ENCODE measurements at places on chromosomes 2 and 18.

GRCh38 chr2:221883976-221884375, 311.9 kb upstream of the EPHA4 start:
- DNase-seq: no peak

DNA sequence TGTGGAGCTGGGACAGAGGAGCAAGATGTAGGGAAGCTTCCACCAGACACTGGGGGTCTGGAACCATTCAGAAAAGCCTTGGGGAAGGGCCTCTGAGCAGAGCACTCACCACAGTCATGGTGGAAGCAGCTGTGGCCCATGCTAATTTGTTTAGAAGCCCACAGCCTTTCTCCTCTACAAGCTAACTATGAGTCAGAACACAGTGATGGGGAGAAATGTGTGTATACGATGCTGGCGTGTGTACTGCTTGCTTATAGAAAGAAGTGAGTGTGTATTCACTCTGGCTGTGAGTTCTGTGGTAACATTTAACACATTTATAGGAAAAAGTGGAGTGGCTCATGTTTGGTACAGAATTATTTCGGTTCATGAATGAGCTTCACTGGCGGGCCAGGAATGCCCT, 157.0 kb upstream of the ACAA2 start:
- no peak for DNase-seq

DNA sequence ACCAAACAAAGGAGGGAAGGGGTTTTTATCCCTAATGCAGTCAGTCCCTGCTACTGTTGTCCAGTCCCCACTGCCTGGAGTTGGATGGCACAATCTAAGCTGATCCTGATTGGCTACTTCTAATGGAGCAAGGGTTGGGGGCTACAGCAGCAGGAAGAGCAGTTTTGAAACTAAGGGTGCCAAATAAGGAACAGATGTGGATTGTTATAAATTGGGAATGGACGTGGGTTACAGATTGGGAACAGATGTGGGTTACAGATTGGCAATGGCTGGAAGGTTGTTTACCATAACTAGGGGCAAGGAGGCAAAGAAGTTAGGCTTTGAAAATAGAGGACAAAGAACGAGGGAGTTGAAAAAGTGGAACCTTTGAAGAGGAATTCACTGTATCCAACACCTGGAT, 16.0 kb upstream of the PROM2 start:
- no peak for DNase-seq

GRCh38 chr18:12843420-12844350, 40.4 kb downstream of the PTPN2 start:
- DNase-seq: no peak

GRCh38 chr2:25226827-25227226, 58.4 kb upstream of the POMC start:
- DNase-seq: no peak

GRCh38 chr2:188852772-188853171, 121.4 kb upstream of the COL3A1 start:
- DNase-seq: no peak

DNA sequence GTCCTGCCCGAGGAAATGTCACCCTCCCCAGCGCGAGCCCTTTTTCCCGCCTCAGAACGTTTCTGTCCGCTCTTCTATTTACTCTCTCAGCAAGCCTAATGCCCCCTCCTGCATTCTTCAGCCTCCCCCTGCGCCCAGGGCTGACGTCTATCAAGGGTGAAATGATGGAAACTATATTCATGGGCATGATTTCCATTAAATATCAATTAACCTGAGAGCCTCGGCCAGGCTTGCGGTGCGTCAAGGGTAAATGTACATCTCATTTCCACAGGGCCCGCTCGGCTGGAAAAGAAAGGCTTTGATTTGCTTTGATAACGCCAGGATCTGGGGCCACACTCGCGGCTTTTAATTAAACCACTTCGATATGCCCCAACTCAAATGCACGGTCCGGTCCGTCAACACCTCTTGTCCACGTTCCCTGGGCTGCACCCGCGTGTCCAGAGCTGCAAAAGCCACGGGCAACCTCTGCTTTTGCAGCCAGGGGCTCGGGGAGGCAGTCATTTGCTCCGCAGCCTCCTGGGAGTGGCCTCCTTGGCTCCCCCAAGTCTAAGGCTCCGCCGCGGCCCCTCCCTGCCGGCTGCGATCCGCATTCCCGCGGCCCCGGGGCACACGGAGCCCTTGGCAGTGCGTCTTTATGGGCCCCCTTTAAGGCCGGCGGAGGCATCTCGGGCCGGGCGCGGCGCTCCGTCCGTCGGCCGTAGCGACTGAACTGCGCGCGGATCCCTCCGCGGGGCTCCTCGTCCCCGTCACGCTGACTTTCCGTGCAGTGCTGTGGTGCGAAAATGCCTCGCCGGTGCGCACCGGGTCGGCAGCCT, at the start of gene HOXD8:
Gene HOXD8, plus strand, starts transcription at position 724 of the 815 bp plus-strand sequence. CDS start 662 bp downstream, outside the sequence.
- peak; percentile 80 for DNase-seq

DNA sequence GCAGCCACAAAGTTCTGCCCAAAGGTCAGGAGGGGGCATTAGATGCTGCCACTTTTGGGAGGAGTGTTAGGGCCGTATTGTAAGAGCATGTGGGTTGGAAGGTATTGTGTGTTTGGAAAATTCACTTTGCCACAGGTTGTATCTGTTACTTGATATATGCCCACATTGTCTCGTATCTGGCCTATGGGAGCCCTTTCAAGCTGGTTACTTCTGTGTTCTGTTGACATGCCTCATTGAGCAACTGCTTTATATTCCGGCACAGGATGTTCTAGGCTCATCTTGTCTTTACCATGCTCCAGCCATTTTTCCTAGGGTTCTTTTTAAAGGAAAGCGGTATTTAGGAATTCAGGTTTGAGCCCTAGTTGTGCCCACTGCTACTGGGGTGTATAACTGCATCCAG, 6.0 kb downstream of the ADNP2 start:
- no peak for DNase-seq

DNA sequence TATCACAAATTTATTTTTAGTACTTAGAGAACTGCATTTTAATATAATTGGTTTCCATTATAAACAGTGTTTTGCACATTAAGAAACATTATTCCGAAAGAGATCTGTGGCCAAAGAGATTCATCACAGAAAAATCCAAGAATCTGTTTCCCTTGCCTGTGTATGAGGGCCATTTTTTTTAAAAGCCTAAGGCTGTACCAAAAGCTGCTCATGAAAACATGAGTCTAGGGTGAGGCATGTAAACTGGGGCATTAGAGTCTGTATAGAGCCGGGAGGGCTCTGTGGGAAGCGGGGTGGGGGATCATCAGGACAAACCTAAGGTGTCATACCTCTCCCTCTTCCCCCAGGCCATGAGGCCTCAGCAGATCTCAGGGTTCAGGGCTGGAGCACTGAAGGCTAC, 223.8 kb downstream of the FBXO15 start:
- no peak for DNase-seq

All from astrocyte of the spinal cord (primary cell).